ENCODE measurements at places on chromosomes 2 and 18.

- DNase-seq: no peak
Measured at GRCh38 chr18:28158083-28158581, 18.8 kb downstream of the CDH2 start.

- DNase-seq: no peak
Measured at GRCh38 chr18:74476140-74476539, 19.0 kb upstream of the DIPK1C start.

DNA sequence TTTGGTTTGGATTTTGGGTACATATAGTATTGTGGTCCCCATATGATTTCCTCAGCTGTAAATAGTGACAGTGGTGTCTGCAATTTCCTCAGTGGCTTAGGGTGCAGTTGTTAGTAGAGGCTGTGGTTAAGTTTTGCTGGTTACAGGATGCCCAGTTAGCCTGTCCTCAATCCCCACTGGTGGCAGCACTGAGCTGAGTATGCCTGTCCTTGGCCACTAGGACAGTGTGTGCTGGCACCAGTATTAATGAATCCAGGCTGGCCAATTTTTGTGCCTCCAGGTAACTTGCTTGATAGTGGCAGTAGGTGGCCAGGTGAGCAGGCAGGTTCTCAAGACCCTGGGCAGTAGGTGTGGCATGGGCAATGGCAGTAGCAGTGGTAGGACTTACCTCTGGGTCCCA is 973.1 kb downstream of the TMEM182 start:
- DNase-seq: no peak

DNA sequence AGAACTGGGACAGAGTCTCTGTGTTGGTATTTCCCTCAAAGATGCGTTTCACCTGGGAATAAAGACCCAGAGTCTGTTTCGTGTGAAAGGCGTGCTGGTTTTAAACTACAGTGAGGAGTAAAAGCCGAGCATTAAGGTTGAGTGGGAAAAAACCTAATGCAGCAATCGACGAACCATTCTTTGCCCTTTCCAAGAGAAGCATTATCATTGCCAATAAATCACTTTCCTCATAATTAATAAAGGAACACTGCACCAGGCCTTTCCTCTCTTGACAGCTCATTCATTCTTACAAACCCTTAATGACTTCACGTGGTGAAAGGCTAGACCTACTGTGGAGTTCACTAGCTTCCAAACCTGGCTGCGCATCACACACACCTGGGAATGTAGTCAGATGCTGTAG is 896 bp upstream of the SLC8A1 start:
- no peak for DNase-seq

DNA sequence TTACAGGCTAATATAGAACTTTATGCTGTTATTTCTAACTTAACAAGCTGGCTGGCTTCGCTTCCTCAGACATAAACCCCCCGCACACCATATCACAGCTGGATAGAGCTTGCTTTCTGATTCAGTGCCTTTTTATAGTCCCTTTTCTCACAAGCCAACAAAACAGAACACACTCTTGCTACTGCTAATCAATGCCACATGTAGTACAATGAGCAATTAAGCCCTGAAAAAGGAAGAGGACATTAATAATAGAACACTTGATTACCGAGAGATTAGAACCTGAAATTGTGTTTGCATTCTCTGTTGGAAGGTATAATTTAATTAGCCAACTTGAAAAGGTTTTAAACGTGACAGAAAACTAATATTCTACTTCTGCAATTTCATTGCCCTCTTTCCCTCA is 267.7 kb upstream of the CYRIA start:
- no peak for DNase-seq

GRCh38 chr2:113806217-113806913 is 49.9 kb upstream of the SLC35F5 start:
- no peak for DNase-seq

GRCh38 chr2:54958717-54959371 is 91.4 kb downstream of the RTN4 start:
- DNase-seq: no peak

DNA sequence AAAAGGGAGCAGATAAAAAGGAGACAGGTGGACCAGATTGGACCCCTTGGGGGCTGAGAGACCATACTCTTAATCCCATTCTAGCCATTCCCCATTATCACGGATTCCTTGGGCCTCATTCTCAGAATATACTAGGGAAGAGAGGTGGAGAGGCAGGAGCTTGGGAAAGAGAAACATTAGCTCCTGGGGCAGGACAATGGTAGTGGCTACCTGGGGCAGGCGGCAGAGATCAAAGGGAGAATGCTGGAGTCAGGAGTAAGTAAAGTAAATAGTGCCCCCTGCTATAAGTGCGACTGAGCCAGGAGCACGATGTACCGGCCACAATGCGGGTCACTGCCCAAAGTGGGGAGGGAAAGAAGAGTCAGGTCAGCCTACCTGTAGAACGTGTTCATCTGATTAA is 20.4 kb upstream of the IHH start:
- DNase-seq: no peak

GRCh38 chr2:15521641-15522181 is 39.4 kb downstream of the NBAS start:
- no peak for DNase-seq

DNA sequence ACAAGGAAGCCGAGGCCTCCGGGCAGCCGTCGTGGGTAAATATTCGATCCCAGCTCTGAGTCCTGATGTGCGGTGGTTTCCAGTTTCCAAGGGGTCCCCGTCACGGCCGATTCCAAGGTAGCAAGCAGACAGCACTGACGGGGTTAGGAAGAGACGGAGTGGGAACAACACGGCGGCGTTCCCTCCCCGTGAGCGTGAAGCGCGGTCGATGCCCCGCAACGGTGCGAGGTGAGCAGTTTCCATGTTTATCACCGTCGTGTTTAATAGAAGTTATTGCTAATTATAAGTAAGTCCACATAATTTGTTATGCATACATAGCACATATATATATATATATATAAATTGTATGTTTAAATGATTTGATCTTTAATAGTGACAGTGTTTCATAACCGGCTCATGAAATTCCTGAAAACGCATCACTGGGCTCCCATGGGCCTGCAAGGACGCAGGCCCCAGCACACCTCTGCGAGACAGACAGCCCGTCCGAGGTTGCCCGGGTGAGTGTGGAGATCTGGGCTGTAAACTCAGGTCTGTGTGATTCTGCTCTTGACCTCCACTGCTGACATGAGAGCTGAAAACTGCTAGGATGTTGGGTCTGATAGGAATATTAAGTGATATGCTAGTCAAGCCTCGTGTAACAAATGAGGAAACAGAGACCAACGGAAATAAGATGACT is 243.5 kb upstream of the SALL3 start:
- DNase-seq: no peak

DNA sequence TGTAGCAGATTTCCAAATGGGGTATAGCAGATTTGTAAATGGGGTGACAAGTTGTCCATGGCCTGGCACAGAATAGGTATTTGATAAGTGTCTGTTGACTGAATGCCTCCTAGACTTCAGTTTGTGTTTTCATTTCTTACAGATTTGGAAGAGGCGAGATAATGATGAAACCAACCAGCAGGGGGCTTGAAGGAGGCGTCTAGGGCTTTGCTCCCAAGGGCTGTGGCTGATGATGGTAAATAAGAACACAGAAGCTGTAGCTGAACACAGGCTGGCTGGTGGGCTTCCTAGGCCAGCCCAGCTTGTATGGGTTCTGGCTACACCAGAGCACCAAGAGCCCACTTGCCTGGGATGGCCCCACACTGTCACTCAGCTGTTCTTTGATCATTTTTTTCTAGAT is 19.4 kb downstream of the SFTPB start:
- no peak for DNase-seq

GRCh38 chr18:69840001-69840400 is 107.7 kb downstream of the CD226 start:
- no peak for DNase-seq

GRCh38 chr18:21978546-21979170 is 190.7 kb upstream of the GATA6 start:
- no peak for DNase-seq

DNA sequence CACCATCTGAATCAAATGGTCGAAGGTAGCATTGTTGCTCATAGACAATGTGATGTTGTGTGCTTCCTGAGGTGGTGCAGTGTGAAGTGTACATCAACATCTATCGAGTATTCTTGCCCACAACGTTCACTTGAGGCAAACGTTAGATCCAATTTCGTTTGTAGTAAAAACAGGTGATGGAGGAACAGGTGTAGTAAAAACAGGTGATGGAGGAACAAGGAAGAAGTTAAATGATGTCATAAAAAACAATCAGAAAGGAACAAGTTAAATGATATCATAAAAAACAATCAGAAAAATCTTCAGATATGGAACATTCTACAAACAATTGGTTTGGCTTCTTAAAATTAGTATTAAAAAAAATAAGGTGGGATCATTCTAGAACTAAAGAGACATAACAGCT is 11.3 kb downstream of the WDR7 start:
- no peak for DNase-seq

DNA sequence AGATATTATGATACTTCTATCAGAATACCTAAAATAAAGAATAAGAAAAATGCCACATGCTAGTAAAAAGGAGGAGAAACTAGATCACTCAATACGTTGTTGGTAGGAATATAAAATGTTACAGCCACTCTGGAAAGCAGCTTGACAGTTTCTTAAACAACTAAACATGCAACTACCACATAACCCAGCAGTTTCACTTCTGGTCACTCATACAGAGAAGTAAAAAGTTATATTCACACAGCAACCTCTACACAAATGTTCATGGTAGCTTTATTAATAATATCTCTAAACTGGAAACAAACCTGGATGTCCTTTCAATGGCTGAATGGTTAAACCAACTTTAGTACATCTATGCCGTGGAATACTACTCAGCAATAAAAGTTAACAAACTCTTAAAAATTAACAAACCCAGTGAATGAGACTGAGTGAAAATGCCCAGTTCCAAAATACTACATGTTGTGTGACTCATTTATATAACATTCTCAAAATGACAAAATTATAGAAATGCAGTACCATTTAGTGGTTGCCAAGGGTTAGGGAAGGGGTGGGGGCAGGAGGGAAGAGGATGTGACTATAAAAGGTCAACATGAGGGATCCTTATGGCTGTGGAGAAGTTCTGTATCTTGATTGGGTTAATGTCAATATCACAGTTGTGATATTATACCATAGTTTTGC is 124.1 kb downstream of the MMADHC start:
- no peak for DNase-seq

DNA sequence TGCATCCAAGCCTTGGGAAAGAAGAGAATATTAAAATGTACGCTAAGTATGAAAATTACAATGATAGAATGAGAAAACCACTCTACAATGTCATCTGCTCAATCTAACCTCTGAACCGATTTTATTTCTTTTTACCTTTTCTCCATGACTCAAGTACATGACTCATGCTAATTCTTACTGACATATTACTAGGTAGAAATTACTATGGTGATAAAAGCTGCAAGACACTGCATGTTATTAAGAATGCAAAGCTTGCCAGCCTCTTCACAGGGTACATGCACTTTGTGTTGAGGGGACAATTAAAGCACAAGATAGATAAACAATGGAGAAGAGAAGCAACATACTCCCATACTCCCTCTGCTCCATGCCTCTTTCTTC is 20.7 kb downstream of the SFT2D3 start:
- no peak for DNase-seq

- no peak for DNase-seq
Measured at GRCh38 chr2:156065912-156066311, 266.6 kb downstream of the NR4A2 start.

GRCh38 chr2:149739171-149739882 is 151.8 kb upstream of the MMADHC start:
- no peak for DNase-seq

GRCh38 chr2:219206328-219207133 is at the start of gene ZFAND2B:
ZFAND2B (plus strand) TSS chr2:219206782; CDS start chr2:219206988, 206 bp downstream.
- peak; percentile 94 for DNase-seq

DNA sequence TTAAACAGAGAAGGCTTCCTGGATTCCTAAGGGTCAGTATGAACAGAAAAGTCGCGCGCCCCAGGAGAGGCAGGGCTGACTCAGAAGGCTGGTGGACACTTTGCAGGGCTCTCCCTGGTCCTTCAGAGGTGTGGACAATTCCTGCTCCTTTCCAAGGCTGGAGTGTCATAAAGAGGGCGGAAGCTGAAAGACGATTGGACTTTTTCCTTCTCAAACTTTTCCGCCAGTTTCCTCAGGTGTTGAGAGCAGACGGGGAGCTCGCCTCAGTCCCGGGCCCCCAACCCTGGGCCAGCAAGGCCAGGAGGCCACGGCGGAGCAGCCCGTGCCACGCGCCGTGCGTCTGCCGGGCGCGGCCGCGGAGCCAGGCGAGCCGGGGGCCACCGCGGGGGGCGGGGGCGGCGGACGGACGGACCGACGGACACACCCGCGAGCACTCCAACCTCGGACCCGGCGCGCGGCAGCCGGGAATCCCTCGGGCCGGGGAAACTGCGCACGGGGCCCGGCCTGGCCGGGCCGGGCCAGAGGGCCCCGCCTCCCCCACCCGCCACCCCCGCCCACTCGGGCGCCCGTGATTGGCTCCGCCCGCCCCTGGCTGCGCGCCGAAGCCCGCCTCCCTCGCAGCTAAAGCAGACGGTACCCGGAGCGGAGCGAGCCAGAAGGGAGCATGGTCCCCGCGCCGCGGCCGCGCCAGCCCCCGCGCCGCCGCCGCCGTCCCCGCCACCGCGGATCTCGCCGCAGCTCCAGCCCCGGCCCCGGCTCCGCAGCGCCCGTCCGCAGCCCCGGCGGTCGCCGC is at the start of gene KLHL29:
TSS of gene KLHL29 (plus strand) at position 629 of the 793 bp plus-strand sequence. CDS start 177,018 bp downstream, outside the sequence.
- DNase-seq: peak; percentile 69

DNA sequence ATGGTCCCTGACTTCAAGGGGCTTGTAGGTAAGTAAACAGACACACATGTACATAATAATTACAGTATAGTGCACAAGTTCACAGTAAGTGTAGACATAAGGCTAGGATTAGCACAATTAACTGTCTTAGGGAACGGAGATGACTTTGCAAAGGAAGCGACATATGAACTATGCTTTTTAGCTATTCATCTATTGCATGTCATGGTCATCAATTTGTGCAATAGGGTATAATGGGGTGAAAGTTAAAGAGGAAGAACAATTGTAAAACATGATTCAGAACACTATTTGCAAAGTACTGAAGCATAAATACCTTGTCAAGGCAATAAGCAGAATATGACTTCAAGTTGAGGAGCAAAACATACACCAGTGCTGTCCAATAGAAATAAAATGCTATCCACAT is 112.3 kb upstream of the SLC8A1 start:
- no peak for DNase-seq

- DNase-seq: no peak
Measured at GRCh38 chr2:122748552-122749011, 993.1 kb downstream of the TSN start.

DNA sequence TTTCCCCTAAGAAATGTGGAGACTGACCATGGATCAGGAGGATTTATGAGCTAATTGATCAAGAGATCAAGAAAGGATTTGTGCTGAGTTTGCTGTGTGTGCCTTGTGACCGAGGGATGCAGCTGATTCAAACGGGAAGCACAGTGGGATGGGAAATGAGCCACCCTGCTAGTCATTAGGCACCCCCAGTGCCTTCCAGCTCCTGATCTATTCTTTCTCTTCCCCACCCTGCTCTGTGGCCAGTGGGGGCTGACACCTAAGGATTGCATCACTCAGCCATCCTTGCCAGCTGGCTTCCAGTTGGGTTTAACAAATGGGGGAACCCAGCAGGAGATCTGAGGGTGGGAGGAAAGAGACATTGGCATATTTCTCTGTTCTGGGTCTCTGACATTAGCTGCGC is 132.2 kb upstream of the CXCR4 start:
- DNase-seq: no peak
